ENCODE measurements at places on chromosomes 7 and 10.

DNA sequence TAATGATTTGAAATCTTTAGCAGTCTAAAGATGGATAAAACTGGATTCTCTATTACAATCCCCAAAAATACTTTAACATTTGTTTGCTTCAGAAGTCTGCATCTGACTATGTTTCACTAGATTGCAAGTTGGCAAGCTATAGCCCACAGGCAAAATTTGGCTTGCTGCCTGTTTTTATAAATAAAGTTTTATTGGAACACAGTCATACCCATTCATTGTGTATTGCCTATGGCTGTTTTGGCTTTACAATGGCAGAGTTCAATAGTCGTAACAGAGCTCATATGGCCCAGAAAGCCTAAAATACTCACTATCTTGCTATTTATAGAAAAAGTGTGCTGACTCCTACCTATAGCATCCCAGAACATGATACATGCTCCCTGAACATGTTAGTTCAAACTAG is 89.0 kb upstream of the GPR141 start:
- DNase-seq, result no peak

- no peak for DNase-seq
Measured at GRCh38 chr7:6442114-6442513, 5.6 kb downstream of the DAGLB start.

DNA sequence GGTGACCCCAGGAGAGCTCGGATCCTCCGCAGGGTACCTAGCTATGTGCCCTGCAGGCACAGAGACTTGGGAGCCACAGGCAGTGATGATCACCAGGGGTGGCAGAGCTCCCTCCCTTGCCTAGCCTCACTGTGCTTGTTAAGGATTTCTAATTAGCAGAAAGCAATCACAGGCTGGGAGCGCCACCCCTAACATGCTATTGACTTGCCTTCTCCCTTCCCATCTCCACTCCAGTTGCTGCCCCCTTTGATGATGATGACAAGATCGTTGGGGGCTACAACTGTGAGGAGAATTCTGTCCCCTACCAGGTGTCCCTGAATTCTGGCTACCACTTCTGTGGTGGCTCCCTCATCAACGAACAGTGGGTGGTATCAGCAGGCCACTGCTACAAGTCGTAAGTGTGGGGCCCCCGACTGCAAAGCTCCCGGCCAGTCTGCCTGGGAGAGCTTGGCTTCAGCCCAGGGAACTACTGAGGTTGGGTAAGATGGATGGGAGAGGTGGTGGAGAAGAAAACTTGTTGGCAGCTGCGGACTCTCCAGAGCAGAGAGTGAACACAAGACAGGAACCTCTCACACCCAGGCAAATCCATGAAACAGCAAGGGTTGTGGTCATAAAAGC is 1.2 kb downstream of the PRSS1 start:
- no peak for DNase-seq

- no peak for DNase-seq
Measured at GRCh38 chr7:158973440-158973839, 117.1 kb downstream of the DYNC2I1 start.

GRCh38 chr7:8380130-8380529 is 53.3 kb upstream of the NXPH1 start:
- no peak for DNase-seq

DNA sequence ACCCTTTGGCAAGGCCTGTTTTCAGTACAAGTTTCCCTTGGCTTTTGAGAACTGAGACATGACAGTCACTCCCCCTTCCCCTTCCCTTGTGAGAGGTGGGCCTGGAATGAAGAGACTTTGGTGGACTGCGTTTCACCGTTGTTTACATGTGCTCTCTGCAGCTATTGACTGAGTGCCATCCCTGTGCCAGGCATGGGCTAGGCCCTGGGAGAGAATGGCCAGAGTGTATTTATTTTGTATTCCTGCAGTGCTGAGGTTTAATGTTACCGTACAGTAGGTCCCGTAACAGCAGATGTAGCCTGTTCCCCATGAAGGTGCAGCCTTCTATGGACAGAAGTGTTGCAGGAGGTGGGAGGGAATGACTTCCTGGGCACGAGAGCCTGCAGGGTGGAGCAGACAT is 50.0 kb downstream of the TACR2 start:
- DNase-seq, result no peak

GRCh38 chr7:44157116-44158080 is 16.3 kb upstream of the MYL7 start:
- DNase-seq, result no peak

DNA sequence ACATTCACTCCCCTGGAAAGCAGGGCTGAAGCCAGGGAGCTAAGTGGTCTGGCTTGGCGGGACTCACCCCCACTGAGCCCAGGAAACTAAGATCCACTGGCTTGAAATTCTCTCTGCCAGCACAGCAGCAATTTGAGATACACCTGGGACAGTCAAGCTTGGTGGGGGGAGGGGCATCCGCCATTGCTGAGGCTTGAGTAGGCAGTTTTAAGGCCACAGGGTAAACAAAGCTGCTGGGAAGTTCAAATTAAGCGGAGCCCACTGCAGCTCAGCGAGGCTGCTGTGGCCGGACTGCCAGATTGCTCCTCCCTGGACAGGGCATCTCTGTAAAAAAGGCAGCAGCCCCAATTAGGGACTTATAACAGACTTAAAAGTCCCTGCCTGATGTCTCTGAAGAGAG is 108.2 kb upstream of the FAM13C start:
- DNase-seq, result no peak

GRCh38 chr7:151009327-151010036 is 14.8 kb downstream of the ATG9B start:
- DNase-seq, result no peak

DNA sequence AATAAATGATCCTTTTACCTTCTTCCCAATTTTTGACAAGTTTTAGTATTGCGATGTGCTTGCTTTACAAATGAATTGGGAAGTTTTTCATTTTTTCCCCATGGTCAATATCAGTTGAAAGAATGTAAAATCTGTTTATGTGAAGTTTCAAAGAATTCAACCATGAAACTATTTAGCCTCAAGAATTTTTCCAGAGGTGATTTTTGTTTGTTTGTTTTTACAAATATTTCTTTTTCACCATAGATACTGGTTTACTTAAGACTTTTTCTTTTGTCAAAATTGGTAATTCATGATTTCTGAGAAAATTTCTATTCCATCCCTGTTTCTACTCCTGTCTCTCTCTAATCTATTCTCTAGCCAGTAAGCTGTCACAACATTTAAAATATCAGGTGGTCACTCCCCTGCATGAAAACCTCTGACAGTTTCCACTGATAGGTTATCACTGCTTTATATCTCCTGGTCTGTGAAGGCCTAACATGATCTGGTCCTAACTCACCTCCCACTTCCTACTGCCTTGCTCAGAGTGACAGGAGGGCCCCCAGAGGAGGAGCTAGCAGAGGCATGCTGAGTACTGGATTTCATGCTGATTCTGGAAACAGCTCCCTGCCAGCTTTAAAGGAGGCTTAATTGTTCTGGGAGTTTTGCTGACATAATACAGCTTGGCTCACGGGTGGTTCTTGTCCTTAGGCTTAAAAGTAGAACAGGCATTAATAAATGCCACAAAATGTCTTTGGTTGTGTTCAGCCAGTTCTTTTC is 7.6 kb upstream of the ARMS2 start:
- DNase-seq, result no peak

GRCh38 chr10:14770927-14771326 is 3.8 kb downstream of the FAM107B start:
- no peak for DNase-seq

GRCh38 chr7:127629268-127629854 is 11.4 kb upstream of the PAX4 start:
- no peak for DNase-seq

DNA sequence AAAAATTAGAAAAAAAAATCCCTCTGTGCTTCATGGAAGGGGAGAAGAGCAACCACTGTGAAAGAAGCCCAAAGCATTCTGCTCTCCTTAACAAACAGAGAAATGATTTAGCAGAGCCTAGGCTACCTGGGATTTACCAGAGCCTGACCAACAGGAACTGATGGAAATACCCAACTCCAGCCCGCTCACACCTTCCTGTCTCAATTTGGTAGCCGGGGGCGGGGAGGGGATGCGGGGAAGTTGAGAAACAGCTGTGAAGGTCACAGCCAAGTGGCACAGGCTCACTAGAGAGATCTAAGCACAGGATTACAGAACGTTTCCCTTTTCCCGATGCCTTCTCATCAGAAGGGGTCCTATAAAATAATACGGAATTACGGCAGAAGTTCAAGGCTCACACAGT is 17.6 kb downstream of the RSU1 start:
- no peak for DNase-seq

- DNase-seq, result no peak
Measured at GRCh38 chr7:158237672-158238335, 349.8 kb downstream of the PTPRN2 start.

- DNase-seq, result no peak
Measured at GRCh38 chr10:84460520-84460919, 132.1 kb downstream of the CCSER2 start.

DNA sequence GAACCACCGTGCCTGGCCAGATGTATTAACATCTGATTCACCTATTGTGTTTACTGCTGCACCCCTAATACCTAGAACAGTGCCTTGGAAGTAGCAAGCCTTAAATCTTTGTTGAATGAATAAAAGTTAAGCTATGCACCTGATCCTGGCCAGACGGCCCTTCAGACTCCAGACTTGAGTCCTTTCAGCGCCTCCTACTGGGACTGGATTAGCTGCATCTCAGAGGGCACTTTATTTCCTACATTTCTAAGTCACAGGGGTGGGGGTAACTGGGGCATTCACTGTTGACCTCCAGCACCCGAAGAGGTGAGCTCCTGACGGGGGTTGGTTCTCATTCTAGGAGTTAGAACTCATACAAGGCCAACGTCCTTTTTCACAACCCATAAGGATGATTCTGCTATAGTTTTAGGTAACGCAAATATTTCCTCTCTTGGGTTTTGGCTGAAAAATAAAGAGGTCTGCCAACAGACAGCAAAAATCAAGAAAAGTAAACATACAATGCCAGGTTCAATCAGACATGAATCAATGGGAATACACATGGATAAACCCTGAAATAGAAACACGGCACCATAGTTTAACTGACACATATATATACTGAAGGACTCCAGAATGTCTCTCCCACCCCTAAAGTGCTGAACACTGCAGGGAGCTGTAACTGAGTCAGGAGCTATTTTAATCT is 48.0 kb upstream of the DLG5 start:
- DNase-seq, result no peak

DNA sequence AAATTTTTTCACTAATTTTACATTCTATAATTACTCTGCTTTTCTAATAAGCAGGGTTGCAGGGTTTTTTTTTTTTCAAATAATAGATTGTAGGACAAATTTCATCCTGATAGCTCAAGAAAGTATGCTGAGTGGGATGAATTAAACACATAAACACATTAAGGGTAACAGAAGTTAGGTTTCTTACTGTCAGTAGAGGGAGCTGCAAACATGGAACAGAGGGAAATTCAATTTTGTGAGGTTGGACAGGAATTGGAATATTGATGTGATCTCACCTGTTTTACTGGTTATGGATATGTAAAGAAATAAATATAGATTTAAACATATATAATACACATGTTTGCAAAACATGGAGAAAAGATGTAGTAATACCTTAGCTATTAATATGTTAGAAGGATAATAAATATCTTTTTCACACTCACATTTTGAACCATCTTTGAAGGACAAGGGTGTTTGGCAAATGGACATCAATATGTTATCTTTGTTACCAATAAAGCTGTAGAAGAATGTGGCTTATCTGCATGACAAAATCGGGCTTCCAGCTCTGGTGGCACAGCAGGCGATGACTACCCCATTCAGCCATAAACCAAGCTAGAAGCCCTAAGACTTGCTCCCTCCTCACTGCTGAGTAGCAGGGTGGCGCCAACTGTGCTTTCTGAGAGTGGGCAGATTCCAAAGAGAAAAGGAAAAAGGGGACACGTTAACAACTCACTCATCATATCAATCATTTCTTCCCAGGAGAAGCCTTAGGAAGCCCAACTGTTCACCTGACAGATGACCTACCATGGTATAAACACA is 1257.4 kb downstream of the GATA3 start:
- DNase-seq, result no peak

GRCh38 chr10:89857431-89858042 is 156.1 kb downstream of the KIF20B start:
- DNase-seq, result no peak

DNA sequence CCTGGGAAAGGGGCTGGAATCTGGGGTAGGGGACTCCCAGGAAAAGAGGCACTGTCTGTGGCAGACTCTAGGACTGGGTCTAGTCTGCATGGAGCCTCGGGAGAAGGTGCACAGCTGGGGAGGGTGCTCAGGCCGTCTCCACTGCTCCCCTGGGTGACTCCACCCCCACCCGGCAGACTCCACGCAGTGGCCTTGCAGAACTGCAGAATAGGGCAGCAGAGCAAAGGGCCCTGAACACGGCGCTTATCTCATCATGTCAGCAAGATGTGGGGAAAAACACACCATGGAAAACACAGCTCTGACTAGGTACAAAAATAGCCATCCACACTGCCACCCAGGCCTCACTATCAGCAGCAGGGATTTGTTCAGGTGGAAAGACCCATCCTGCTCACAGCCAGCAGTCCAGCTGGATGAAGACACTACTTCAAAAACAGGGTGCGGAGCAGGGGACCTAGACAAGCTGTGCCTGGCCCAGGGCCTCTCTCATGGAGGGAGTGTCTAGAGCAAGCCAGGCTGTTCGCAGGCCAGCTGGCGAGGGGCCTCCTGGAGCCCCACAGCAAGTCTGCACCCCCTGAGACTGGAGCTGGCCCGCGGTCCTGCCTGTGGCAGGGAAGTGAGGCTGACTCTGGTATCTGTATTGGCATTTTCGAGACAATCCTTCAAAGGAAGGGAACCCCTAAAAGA is 11.7 kb downstream of the MAT1A start:
- DNase-seq, result no peak

DNA sequence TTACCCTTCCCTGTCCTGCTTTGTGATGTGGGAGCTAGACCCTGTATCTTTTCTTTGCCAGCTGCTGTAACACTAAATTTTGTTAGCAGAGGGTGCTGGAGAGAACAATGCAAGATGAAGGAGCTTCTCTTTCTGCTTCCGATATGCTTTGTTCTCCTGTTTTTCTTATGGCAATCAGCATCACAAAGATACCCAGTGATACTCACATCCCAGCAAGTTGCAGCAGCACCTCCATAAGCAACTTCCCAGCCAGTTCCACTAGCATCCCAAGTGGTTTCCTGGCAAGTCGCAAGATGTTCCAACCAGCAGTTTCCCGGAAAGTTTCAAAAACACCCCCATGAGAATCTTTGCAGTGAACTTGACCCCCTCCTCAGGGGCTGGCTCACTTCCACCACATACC is 148.6 kb downstream of the IMMP2L start:
- no peak for DNase-seq

GRCh38 chr10:73552819-73553715 is 38.1 kb downstream of the USP54 start:
- DNase-seq, result no peak

GRCh38 chr7:45082031-45082830 is 6.5 kb downstream of the NACAD start:
- DNase-seq, result no peak
